Kidney (tissue), 22 donors: ENCODE measurements at places on chromosomes 1 and 21. TPM values are rescaled to one million over a fixed set of nuclear protein-coding genes. Genes with fewer than 3 reads are reported as not detected.

HHIPL2 gene
- 0.09 TPM for total RNA-seq

- H3K4me3 ChIP-seq: no peak overlapping the region
- H3K36me3 ChIP-seq: no peaks in the 10 kb centered on the region
Measured at GRCh38 chr21:15638856-15639549, 90.8 kb upstream of the USP25 start.

- H3K4me1 ChIP-seq: no peaks in the 10 kb centered on the region
- no peak overlapping the region for H3K4me3 ChIP-seq
- H3K27me3 ChIP-seq: no peaks in the 10 kb centered on the region
- H3K36me3 ChIP-seq: no peaks in the 10 kb centered on the region
Measured at GRCh38 chr1:30320581-30320890, 402.8 kb downstream of the MATN1 start.

CA6 gene
- not detected for total RNA-seq

DNA sequence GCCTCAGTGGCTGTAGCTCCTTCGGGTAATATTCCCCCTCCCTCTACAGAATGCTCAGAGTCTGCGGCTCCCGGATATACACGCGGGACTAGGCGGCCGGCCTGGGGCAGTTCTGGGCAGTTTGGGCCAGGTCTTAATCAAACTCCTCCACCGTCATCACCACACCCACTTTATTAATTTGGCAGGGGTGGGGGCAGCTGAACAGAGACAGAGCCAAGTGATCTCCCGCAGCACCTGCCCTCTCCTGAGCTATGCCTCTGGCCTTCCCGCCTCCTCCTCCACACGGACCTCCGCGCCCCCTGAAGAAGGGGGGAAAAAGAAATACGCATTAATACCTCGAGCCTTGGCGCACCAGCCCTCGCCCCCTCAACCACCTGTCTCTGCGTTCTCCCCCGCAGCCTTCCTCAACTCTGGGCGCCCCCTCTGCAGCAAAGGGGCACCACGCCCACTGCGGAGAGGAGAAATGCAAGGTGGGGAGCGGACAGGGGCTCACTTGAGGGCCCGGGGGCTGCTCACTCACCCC lies 42.6 kb downstream of the CD34 start:
- peak; percentile 67 for DNase-seq
- H3K36me3 ChIP-seq: no peaks in the 10 kb centered on the region
- no peaks in the 10 kb centered on the region for H3K27me3 ChIP-seq
- peak overlapping the region; percentile 39 for H3K4me3 ChIP-seq
- H3K4me1 ChIP-seq: peaks cover 32% of the 10 kb centered on the region
- peak overlapping the region; percentile 93 for H3K27ac ChIP-seq

GRIK3 gene
- total RNA-seq: 0.38 TPM

IVL gene
- not detected for total RNA-seq

DNA sequence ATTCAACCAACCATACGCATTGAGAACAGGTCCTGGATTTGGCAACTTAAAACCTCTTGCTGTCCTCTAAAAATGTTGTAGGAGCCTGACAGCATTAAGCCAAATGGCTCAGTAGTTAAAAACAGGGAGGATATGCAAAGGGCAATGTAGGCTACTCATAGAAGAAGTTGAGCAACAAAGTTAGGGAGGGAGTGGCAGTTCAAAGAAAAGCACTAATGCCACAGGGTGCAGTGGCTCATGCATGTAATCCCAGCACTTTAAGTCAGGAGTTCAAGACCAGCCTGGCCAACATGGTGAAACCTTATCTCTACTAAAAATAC lies 92.9 kb upstream of the ERG start:
- H3K4me3 ChIP-seq: no peak overlapping the region
- no peaks in the 10 kb centered on the region for H3K27me3 ChIP-seq
- H3K36me3 ChIP-seq: no peaks in the 10 kb centered on the region

TDRD10 gene
- 4.7 TPM for total RNA-seq

DNA sequence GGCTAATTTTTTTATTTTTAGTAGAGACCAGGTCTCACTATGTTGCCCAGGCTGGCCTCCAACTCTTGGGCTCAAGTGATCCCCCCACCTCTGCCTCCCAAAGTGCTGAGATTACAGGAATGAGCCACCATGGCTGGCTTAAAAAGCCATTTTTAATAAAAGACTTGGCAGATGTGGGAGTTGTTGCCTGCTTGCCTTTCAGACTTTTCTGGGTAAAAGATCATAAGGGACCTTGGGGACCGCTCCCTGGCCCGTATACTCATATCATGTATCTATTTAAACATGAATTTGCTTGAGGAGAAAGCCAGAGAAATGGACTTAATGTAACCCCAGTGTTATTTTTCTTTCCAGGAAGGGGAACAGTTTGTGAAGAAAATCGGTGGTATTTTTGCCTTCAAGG lies 23.4 kb upstream of the PODN start:
- H3K4me1 ChIP-seq: no peaks in the 10 kb centered on the region
- no peaks in the 10 kb centered on the region for H3K27me3 ChIP-seq
- no peak overlapping the region for H3K27ac ChIP-seq
- H3K4me3 ChIP-seq: no peak overlapping the region
- no peak for DNase-seq

- DNase-seq: peak; percentile 85
- H3K4me3 ChIP-seq: no peak overlapping the region
- H3K27ac ChIP-seq: peak overlapping the region; percentile 18
- H3K27me3 ChIP-seq: no peaks in the 10 kb centered on the region
Measured at GRCh38 chr1:47934243-47934805, 62.9 kb downstream of the TRABD2B start.

GRCh38 chr1:100627054-100627716 lies 89.2 kb downstream of the GPR88 start:
- H3K27me3 ChIP-seq: no peaks in the 10 kb centered on the region
- DNase-seq: no peak
- H3K4me1 ChIP-seq: peaks cover 3% of the 10 kb centered on the region
- no peaks in the 10 kb centered on the region for H3K36me3 ChIP-seq
- H3K27ac ChIP-seq: peak overlapping the region; percentile 89
